Naive thymus-derived CD4-positive, alpha-beta T cell (primary cell): ENCODE measurements at places on chromosomes 1 and 21. TPM values are rescaled to one million over a fixed set of nuclear protein-coding genes. Genes with fewer than 3 reads are reported as not detected.
A peak's percentile ranks its signal among the peaks of the same experiment; 100 is the strongest.

DNA sequence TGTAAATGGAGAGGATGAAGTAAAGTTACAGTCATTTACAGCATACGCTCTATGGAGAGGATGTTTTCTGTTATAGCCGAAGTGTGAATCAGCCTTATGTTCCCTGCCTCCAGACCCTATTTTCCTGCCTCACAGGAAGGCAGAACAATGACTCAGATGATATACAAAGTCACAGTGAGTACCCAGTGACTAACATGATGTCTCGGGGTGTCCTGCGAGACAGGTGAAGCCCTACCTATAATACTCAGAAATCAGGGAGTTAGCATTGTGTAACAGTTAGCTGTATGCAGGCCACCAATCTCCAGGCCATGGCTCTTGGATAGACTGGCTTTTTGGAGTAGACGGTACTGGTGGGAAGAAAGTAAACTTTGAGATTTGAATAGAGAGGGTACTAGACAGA lies 55.6 kb upstream of the FBXO28 start:
- DNase-seq, result no peak
- no peaks in the 10 kb centered on the region for H3K4me1 ChIP-seq
- no peaks in the 10 kb centered on the region for H3K27me3 ChIP-seq
- H3K4me3 ChIP-seq, result no peak overlapping the region
- no peaks in the 10 kb centered on the region for H3K36me3 ChIP-seq
- H3K27ac ChIP-seq, result no peak overlapping the region

- DNase-seq, result no peak
- no peaks in the 10 kb centered on the region for H3K4me1 ChIP-seq
- no peak overlapping the region for H3K27ac ChIP-seq
- H3K27me3 ChIP-seq, result no peaks in the 10 kb centered on the region
Observed at GRCh38 chr1:73901738-73902137, 296.2 kb downstream of the LRRIQ3 start.

GRCh38 chr1:170010443-170010842 lies 64.1 kb downstream of the KIFAP3 start:
- no peaks in the 10 kb centered on the region for H3K27me3 ChIP-seq
- no peaks in the 10 kb centered on the region for H3K4me1 ChIP-seq
- no peak overlapping the region for H3K4me3 ChIP-seq
- peak; percentile 5 for DNase-seq
- H3K36me3 ChIP-seq, result no peaks in the 10 kb centered on the region
- H3K27ac ChIP-seq, result no peak overlapping the region

GRCh38 chr1:46815133-46815532 lies 16.3 kb downstream of the CYP4B1 start:
- H3K36me3 ChIP-seq, result no peaks in the 10 kb centered on the region
- DNase-seq, result no peak
- no peak overlapping the region for H3K27ac ChIP-seq
- H3K27me3 ChIP-seq, result no peaks in the 10 kb centered on the region
- H3K4me1 ChIP-seq, result no peaks in the 10 kb centered on the region
- H3K4me3 ChIP-seq, result no peak overlapping the region

GRCh38 chr21:45768011-45768739 lies 124.7 kb downstream of the PCBP3 start:
- no peaks in the 10 kb centered on the region for H3K27me3 ChIP-seq
- no peak overlapping the region for H3K4me3 ChIP-seq
- H3K4me1 ChIP-seq, result no peaks in the 10 kb centered on the region
- DNase-seq, result peak; percentile 6

DNA sequence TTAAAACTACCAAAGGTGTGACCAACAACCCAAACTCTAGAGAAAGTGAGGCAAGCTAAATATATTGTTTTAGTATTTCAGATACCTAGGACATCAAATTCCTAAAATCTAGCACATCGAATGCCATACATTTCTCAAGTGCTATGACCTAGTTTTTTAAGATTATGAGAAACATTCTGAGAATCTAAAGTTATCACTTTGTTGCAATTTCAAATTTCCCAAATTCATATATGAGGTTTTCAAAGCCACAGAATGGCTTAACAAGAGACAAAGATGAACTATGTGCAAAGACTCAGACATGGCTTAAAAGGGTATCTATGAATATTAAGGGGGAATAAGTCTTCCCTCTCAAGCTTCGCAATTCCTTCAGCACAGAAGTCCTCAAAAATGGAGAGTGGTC lies 6.8 kb downstream of the SCYL3 start:
- DNase-seq, result no peak
- peaks cover 6% of the 10 kb centered on the region for H3K36me3 ChIP-seq
- no peak overlapping the region for H3K27ac ChIP-seq
- H3K4me3 ChIP-seq, result no peak overlapping the region
- H3K27me3 ChIP-seq, result no peaks in the 10 kb centered on the region

DNA sequence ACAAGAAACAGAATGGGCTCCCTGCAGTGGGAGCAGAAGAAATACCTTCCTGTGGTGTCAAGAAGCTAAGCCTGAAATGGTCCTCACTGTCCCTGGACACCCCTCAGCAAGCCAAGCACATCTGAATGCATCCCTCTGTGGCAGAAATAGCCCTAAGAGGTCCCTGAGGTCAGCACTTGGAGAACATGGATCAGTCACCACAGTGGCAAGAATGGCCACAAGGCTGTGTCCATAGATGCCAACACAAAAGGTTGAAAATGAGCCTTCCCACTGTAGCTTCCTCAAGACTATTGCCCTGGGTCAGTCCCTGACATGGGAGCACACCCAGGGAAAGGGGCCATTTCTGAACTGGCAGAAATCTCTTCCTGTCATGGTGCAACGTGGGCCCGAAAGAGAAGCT lies 27.7 kb downstream of the PSMG1 start:
- H3K27me3 ChIP-seq, result no peaks in the 10 kb centered on the region
- H3K4me3 ChIP-seq, result no peak overlapping the region

- H3K27ac ChIP-seq, result no peak overlapping the region
- H3K4me1 ChIP-seq, result no peaks in the 10 kb centered on the region
- peaks cover 3% of the 10 kb centered on the region for H3K27me3 ChIP-seq
- no peak overlapping the region for H3K4me3 ChIP-seq
Observed at GRCh38 chr1:22709891-22710700, 543 bp upstream of the EPHB2 start.

Gene ANXA9
- not detected in 2 replicates for total RNA-seq

Gene RBP7
- total RNA-seq, result not detected

Gene SGIP1
- not detected for total RNA-seq

DNA sequence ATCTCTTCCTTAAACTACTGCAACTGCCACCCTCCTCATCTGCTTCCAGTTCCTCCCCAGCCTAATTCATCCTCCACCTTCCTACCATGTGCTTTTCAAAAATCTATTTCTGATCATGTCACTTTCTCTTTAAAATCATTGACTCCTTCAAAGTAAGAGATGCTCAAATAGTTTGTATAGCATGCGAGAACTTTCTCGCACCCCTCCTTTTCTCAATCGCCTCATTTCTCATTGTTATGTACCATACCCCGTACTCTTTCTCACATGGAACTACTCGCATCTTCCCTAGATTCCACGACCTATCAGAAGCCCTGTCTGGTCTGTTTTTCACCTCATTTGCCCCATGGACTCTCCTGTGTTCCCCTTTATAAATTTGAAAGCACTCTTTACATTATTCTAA lies 238.2 kb downstream of the NRIP1 start:
- DNase-seq, result no peak
- H3K27me3 ChIP-seq, result no peaks in the 10 kb centered on the region
- no peak overlapping the region for H3K27ac ChIP-seq
- H3K4me1 ChIP-seq, result no peaks in the 10 kb centered on the region
- no peaks in the 10 kb centered on the region for H3K36me3 ChIP-seq
- no peak overlapping the region for H3K4me3 ChIP-seq

Gene OR2T11
- not detected in 2 replicates for total RNA-seq

DNA sequence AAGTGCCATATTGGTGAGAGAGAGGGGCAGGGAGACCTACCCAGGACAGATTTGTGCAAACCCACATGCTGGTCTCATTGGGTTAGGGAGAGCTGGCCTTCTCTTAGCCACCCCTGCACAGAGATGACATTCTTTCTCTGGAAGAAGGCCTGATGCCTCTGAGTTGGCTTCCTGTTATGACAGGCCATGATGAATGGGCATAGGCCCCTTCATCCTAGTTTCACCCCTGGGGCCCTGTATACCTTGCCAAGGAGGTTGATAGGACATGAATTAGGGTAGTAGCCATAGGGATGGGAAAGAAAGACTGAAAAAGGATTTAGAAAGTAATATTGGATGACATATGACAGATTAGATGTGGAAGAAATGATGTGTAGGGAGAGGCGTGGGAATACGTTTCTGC lies 46.6 kb downstream of the TENT5C start:
- H3K27me3 ChIP-seq, result no peaks in the 10 kb centered on the region
- no peaks in the 10 kb centered on the region for H3K36me3 ChIP-seq
- peaks cover 72% of the 10 kb centered on the region for H3K4me1 ChIP-seq
- H3K4me3 ChIP-seq, result no peak overlapping the region
- no peak overlapping the region for H3K27ac ChIP-seq

Gene RNF186
- total RNA-seq, result not detected

DNA sequence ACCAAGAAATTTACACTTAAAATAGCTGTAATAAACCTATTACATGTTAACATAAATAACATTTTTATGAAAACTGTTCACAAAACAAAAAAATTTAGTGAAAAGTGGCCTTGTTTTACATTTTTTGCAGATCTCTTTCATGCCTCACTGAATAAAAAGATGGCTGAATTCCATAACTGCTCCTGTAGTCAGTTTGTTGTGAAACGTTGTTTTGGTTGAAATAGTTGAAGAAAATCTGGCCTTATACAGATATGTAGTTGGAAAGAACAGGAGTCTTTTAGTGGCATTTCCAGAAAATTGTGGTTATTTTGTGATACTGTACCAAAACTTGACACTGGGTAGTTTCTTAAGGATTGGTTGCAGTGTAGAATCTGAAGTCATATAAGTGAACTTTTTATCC lies 18.1 kb downstream of the ITSN1 start:
- H3K4me3 ChIP-seq, result no peak overlapping the region
- no peaks in the 10 kb centered on the region for H3K27me3 ChIP-seq
- H3K27ac ChIP-seq, result no peak overlapping the region
- H3K36me3 ChIP-seq, result no peaks in the 10 kb centered on the region
- no peak for DNase-seq
- H3K4me1 ChIP-seq, result no peaks in the 10 kb centered on the region

Gene BSND
- total RNA-seq, result not detected

- DNase-seq, result no peak
- no peak overlapping the region for H3K4me3 ChIP-seq
- H3K4me1 ChIP-seq, result no peaks in the 10 kb centered on the region
- H3K27ac ChIP-seq, result no peak overlapping the region
Observed at GRCh38 chr1:68230901-68231626, 1.3 kb downstream of the WLS start.

GRCh38 chr1:175715742-175716141 lies 27.7 kb downstream of the TNR start:
- no peaks in the 10 kb centered on the region for H3K36me3 ChIP-seq
- H3K4me3 ChIP-seq, result no peak overlapping the region
- no peaks in the 10 kb centered on the region for H3K27me3 ChIP-seq
- H3K27ac ChIP-seq, result no peak overlapping the region
- H3K4me1 ChIP-seq, result no peaks in the 10 kb centered on the region

Gene OR2AK2
- total RNA-seq, result 0.61 TPM

DNA sequence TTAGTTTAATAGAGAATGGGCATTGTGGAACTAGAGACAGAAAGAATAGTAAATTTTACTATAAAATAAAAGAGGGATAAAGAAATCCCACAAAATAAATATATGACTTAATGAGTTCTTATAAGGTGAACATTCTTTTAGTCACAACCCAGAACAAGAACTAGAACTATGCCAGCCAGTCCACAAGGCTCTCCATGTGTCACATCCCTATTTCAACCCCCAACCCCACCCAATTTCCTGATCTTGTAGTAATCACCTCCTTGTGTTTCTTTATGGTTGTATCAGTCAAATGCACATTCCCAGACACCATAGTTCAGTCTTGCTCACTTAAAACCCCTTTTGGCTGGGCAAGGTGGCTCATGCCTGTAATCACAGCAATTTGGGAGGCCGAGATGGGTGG lies 662.3 kb upstream of the CAMK1G start:
- DNase-seq, result no peak
- no peak overlapping the region for H3K4me3 ChIP-seq
- H3K4me1 ChIP-seq, result no peaks in the 10 kb centered on the region

GRCh38 chr1:220884109-220884980 lies 5.1 kb downstream of the HLX start:
- no peak for DNase-seq
- no peaks in the 10 kb centered on the region for H3K36me3 ChIP-seq
- no peaks in the 10 kb centered on the region for H3K27me3 ChIP-seq
- H3K4me1 ChIP-seq, result peaks cover 9% of the 10 kb centered on the region
- H3K27ac ChIP-seq, result no peak overlapping the region
- H3K4me3 ChIP-seq, result no peak overlapping the region

Gene CFHR3
- total RNA-seq, result not detected
